ENCODE measurements at places on chromosomes 5 and 9.

DNA sequence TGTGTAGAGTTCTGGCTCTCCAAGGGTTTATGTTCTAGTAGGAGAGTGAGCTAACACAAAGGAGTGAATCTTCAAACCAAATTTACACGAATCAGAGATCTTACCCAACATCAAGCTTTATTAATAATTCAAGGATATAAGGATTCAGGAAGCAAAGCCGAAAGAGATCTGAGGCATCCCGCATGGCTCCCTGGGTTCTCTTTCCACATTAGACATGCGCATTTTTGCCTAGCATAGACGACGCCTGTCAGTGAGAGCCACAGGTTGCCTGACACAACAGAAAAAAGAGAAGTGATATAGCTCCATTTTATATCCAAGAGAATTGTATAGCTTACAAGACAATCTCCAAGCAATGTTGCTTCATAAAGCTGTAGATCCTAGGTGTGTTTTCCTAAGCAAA is 52.6 kb downstream of the ESM1 start:
- DNase-seq, result no peak

DNA sequence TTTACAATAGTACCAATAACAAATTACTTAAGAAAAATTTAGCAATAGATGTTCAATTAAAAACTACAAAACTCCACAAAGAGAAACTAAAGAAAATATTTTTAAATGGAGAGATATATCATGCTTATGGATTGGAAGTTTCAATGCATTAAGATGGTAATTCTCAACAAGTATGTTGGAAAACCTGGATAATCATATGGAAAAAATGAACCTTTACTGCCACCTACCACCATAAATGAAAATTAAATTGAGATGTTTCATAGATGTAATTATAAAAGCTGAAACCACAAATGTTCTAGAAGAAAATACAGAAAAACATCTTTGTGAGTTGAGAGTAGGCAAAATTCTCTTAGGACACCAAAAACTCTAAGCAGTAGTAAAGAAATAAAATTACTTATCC is 121.7 kb downstream of the ANKRD18B start:
- DNase-seq, result no peak

- DNase-seq, result no peak
Measured at GRCh38 chr5:80435476-80435875, 27.6 kb downstream of the ZFYVE16 start.

GRCh38 chr5:135557076-135557838 is 21.5 kb upstream of the NEUROG1 start:
- DNase-seq, result no peak

- DNase-seq, result no peak
Measured at GRCh38 chr9:104984948-104985347, 57.0 kb upstream of the ABCA1 start.

DNA sequence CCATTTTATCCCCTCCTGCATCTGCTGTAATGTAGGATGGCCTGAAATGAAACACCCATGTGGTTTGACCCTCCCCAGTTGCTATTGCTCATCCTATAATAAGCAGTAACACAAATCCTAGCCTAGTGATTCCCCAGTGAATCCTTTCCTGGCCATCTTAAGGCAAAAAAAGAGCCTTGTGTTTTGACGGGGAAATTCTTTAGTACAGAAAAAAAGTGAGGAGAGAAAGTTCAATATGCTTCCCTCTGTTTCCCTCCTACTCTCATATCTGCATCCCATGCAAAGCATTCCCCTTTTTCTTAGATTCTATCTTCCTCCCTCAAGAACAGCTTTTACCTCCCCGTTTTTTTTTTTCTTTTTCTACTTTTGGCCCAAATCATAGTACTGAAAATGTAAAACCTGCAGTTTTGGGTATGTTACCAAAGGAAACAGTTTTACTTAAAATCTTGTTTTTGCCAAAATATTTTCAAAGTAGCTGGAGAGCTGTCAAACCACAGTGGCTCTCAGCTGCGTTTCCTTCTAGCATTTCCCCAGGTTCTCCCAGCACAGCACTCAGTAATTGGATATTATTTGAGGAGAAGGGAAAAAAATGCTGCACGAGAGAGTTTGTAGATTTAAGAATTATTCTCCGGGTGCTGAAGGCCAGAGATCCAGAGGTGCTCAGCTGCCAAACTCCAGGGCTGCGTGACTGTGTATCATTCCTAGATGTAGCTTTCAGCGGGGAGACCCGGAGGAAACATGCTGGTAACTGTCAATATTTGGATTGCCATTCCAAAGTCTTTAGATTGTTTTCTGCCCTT is 321.4 kb downstream of the NPR3 start:
- no peak for DNase-seq

- DNase-seq, result no peak
Measured at GRCh38 chr5:54090495-54091120, 219.8 kb downstream of the ARL15 start.

- no peak for DNase-seq
Measured at GRCh38 chr9:15420796-15421195, 1.9 kb upstream of the SNAPC3 start.

- no peak for DNase-seq
Measured at GRCh38 chr5:73380710-73381589, 67.6 kb downstream of the FOXD1 start.

DNA sequence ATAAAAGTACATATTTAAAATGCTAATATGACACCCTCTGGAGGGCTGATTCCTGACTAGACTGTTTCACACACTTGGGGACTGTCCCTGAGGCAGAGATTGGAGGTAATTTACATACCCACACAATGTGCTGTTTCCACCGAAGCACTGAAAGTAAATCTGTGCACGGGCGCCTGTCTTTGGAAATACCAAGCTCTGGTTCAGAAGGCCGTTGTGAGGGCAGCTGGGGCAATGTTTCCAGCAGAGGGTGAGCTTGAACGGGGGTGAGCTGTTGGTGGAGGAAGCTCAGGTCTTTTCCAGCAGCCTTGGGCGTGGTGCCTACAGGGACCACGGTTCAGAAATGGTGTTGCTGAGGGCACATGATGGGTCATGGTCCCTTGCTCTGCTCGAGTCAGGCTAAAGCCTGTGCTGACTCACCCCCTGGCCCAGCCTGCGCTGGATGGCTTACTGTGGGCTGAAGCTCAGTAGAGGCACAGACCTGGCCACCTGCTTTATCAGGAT is 25.8 kb upstream of the HMCN2 start:
- DNase-seq, result peak; percentile 7

DNA sequence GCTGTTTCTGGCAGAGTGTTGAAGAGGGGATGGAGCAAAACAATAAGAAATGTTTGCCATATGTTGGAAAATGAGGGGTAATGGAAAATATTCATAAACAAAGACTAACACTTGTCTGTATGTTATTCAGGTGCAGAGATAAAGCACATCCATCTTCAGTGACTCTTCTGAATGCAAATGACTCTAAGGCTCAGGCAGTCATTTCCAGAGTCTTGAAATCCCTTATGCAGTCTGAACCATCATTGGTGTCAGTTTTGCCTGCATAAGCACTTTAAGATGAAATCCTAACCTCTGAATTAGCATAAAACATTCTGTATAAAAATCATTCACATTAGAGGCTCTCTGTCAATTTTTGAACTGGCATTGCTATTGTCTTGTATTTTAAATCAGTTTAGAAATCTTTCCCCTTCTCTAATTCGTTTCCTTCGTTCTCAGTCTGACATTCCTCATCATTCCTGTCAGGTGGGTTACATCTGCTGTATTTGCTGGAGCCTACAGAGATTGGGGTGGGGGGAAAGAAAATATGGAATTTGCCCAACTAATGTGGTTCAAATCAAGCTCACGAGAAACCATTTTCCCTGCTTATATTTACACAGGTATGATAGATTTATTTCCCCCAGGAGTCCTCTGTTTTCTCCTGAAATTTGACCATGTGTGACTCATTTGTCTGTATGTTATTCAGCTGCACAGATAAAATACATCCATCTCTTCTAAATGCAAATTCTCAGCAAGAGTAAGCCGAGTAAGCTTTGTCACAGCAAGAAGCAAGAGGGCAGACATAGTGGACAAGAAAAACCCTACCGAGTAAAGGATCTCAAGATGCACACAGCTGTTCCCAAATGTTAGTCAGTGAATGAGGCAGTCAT is 31.6 kb downstream of the ENC1 start:
- DNase-seq, result no peak

- DNase-seq, result no peak
Measured at GRCh38 chr5:89758146-89758545, 651.4 kb downstream of the CETN3 start.

- no peak for DNase-seq
Measured at GRCh38 chr9:13569602-13570067, 290.1 kb upstream of the MPDZ start.

GRCh38 chr5:143931476-143931875 is 119.5 kb downstream of the HMHB1 start:
- no peak for DNase-seq

DNA sequence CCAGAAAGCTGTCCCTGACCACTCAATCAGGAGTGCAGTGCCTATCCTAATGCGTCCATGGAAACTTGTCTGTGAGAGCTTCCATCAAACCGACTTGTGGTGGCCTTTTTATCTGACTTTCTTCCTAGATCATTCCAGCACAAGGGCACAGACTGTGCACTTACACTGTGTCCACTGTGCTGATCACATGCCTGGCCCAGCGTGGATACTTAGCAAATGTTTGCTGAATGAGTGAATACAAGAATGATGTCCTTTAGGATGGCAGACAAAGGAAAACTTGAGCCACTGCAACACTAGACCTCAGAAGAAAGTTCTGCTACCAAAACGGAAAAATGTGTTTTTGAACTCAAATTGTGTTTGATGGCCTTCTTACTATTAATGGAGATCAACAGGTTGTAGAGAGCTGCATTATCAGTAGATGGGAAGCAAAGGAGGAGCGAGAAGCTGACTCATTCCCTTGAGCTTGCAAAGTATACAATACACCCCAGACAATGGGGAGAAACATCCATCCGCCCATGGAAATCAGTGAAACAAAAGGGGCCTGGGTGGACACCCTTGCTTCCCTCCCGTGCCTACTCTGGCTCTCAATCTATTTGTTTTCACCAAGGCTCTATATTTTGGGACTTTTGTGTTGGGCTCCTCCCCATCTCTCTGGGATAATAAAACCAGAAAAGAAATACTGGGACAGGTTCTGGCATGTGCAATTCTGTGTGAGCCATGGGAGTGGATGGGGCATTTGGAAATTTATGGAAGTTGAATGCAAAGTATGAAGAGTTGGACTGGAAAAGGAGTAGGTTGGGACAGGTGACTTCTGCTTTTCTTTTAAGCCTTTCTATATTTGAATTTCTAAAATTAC is 76.2 kb upstream of the ZFAND5 start:
- no peak for DNase-seq

- DNase-seq, result no peak
Measured at GRCh38 chr5:157590478-157590877, 14.9 kb upstream of the ADAM19 start.

- DNase-seq, result no peak
Measured at GRCh38 chr5:34740389-34740806, 84.3 kb downstream of the RAI14 start.

DNA sequence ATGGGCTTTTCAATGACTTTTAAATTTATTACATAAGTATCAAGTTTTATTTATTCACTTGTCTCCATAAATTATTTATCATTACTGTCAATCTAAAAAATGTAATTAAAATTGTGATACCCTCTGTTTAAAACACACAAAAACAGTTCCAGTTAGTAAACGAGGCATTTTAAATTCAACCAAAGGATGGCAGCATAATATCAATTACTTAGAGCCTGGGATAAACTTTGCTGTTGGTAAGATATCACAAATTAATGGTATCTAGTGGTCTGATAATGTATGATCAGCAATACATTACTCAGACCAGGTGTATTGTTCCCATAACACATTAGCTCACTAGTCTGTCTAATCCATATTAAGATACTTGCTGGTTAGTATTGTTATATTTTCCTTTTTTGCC is 9.6 kb upstream of the IFNE start:
- no peak for DNase-seq

DNA sequence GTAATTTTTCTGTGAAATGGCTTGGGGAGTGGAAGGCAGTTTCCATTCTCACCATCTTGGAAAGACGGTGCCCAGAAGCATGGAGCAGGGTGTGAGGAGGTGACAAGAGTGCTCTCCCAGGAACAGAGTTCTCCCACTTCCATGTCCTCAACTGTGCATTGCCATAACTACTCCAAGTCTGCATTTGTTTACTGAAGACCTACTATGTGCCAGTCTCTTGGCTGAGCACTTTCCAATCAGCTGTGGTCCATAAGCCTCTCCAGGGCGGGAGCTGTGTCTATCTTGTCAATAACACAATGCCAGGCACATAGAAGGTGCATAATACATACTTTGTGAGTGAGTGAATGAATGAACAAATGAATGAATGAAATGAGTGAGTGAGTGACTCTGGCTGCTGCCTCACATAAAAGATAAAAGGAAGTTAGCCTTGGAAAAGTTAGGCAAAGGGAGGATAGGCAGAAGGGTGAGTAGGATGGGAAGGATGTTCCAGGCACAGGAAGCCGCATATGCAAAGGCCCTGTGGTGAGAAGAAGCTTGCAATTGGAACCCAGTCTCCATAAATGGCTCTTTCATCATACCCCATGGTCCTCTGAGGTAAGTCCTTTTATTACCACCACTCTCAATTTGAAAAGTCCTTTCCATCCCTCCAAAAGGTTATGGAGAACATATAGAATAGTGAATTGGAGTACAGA is 31.3 kb upstream of the SH3PXD2B start:
- no peak for DNase-seq

DNA sequence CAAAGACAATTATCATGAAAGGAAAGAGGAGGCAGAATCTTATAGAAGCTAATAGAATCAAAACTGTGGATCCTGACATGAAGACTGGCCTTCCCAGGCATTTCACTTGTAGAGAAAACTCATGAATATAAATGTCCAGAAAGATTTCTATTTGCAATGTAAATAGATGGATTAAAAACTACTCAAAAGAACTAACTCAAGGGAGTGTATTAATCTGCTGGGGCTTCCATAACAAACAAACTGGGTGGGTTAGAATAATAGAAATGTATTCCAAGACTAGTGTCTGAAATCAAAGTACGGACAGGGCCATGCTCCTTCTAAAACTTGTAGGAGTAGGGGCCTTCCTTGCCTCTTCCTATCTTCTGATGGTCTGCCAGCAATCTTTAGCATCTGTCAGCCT is 267.4 kb downstream of the ADAMTSL1 start:
- no peak for DNase-seq

- no peak for DNase-seq
Measured at GRCh38 chr5:134609232-134609851, 23.3 kb downstream of the SAR1B start.

GRCh38 chr9:120915854-120916470 is 10.6 kb downstream of the TRAF1 start:
- peak; percentile 74 for DNase-seq

DNA sequence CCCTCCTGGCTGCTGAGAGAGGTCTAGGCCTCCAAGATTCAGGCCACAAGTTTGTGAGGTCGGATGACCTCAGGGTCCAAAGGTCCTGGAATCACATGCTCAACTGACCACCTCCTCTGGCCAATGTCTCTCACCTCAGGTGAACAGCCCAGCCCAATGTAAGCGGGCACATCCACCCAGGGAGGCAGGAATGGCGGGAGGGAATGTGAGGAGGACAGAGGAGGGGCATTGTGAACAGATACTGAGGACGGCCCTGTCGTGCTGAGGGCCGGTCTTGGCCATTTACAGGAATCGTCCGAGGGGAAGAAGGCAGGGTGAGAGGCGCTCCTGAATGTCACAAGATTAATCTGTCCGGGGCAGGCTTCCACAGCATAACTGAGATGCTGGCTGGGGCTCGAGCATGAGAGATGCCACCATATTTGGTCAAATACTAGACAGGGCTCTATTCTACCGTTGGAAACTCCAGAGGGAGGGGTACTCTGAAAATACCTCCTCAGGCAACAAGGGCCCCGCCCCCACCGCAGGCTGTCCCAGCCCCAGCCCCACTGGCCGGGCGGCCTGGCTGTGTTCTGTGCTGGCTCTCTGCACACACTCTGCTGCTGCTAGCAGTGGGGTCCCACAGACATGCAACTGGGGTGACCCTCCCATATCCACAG is 1.5 kb upstream of the IL17B start:
- no peak for DNase-seq

- no peak for DNase-seq
Measured at GRCh38 chr9:111531716-111532115, 6.7 kb downstream of the ZNF483 start.

All from CD4-positive, alpha-beta memory T cell (primary cell).